ENCODE measurements at places on chromosomes 4 and X. TPM values are rescaled to one million over a fixed set of nuclear protein-coding genes. Genes with fewer than 3 reads are reported as not detected.

The MAOB gene
- 0.89 TPM for total RNA-seq

The UCHL1 gene
- total RNA-seq: 770 TPM

The ATP1B4 gene
- not detected for total RNA-seq

The TMEM31 gene
- total RNA-seq: not detected

The SPANXN3 gene
- not detected for total RNA-seq

The CYTL1 gene
- not detected for total RNA-seq

The IQCM gene
- not detected for total RNA-seq

The ATP7A gene
- total RNA-seq: 3.9 TPM

The PFKFB1 gene
- not detected for total RNA-seq

The FABP2 gene
- total RNA-seq: not detected

The MOB1B gene
- total RNA-seq: 9.5 TPM

Data from myometrial cell (primary cell).